ENCODE measurements at places on chromosomes 3 and 15.

DNA sequence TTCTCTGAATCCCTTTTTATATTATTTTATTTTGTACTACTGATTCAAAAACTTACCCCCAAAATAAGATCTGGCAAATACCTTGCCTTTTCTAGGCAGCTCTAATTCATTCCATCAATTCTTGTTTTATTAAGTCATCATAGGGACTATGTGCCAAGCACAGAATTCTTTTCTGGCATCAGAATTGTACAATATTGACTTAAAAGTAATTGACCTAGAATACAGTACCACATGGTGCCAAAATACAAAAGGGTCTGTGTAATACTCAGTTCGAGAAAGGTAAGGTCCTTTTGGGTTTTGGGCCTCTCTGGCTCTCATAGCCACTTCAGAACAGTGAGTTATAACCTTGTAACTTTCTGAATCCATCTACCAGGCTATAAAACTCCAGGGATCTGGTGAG, 46.2 kb downstream of the KBTBD8 start:
- DNase-seq = no peak

GRCh38 chr15:86076468-86076867, 3.2 kb upstream of the AGBL1 start:
- DNase-seq = no peak

DNA sequence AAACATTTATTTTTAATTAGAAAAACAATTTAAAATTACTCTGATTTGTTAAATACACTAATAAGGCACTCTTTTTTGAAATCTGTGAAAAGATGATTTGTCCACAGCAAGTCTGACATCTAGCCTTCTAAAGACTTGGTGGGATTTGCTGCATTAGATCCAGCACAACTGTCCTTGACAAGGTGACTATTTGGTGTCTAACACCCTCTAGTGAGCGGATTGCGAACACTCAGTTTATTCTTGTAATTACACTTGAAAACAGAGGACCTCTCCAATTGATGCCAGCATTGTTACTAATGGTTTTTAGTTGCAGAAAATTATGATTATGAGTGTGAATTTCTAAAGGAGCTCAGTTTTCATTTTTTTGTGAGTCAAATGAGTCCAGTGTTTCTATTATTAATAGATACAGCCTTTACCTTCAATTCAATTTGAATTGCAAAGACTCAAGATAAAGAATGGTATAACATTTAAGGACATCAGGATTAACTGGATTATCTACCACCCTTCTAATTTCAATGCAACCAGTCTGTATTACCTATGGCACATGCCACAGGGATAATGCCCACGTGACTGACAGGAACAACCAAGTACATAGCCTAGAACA, 29.7 kb upstream of the STRIT1 start:
- peak; percentile 61 for DNase-seq

DNA sequence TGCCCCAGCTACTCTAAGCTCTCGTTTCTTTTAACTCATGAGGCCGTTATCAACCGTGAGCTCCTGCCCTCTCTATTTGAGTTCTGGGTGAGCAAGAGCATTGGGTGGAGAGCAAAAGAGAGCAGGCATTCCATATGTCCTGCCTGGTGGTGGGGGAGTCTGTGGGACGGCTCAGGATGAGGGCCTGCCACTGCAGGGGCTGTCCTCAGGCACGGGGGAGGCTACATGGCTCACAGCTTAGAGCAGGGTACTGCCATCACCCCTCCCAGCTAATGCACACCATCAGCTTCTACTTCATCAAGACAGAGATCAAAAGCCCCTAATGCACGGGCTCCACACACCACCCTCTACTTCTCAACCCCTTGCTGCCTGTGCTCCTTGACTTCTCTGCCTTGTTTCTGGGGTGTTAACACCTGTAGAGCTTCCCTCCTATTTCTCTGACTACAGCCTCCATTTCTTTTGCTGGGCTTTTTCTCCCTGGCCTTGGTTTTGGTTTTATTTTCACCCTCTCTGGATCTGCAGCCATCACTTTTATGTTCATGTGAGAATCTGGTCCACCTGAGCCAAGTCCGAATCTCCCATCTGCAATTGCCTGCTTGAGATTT, 114.1 kb downstream of the ALDH1A2 start:
- DNase-seq = no peak

- peak; percentile 60 for DNase-seq
Measured at GRCh38 chr3:171173736-171174135, 147.2 kb upstream of the SLC2A2 start.

DNA sequence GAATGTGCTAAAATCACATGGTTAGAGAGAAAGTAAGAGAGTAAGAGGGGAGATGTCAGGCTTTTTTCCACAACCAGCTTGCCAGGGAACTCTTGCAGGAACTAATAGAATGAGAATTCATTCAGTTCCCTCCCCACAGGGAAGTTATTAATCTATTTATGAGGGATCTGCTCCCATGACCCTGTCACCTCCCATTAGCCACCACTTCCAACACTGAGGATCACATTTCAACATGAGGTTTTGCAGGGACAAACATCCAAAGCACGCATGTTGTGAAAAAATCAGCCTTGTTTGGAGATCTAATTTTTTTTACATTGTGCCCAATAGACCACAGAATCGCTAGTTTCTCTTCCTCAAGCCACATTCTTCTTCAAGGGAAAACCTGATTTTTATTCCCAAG, 904.0 kb downstream of the TBL1XR1 start:
- DNase-seq = no peak

GRCh38 chr3:52046186-52046901, 10.0 kb downstream of the DUSP7 start:
- no peak for DNase-seq

- DNase-seq = no peak
Measured at GRCh38 chr3:148309390-148310035, 388.2 kb upstream of the AGTR1 start.

- DNase-seq = no peak
Measured at GRCh38 chr15:56804279-56804678, 71.0 kb upstream of the ZNF280D start.

GRCh38 chr3:140365872-140366697, 311.8 kb upstream of the TRIM42 start:
- DNase-seq = no peak

DNA sequence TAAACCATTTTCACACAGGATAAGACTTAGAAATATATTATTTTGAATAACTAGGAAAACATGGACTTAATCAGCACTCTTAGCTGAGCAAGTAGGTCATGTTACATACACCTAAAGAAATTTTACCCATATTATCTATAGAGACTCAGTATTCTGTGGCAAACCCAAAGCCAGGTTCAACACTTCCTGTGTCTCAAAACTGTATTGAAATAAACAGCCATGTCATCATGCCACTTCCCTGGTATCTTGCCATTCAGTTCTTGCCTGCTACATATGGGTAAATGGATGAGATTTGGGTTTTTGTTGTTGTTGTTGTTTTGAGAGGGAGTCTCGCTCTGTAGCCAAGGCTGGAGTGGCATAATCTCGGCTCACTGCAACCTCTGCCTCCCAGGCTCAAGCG, 141.5 kb upstream of the PLXND1 start:
- DNase-seq = no peak

GRCh38 chr15:98714922-98715321, 66.6 kb downstream of the IGF1R start:
- no peak for DNase-seq

GRCh38 chr15:59764775-59765174, 75.7 kb upstream of the BNIP2 start:
- DNase-seq = no peak

DNA sequence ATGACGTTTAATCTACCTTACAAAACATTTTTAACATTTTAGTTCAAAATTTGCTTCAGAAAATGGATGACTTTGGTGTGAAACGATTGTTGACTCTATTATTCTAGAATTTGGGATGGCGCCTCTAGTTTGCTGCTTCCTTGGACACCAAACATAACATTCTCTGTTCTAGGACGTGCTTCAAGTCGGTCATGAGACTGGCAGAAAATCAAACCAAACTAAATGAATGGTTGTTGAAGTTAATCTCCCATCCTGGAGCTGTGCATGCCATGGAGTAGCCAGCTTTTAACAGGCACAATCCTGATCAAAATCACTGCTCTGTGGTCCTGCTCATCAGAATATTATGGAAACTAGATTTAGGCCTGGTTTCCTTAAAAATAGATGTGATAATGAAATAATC, 9.6 kb upstream of the LRRFIP2 start:
- DNase-seq = no peak

DNA sequence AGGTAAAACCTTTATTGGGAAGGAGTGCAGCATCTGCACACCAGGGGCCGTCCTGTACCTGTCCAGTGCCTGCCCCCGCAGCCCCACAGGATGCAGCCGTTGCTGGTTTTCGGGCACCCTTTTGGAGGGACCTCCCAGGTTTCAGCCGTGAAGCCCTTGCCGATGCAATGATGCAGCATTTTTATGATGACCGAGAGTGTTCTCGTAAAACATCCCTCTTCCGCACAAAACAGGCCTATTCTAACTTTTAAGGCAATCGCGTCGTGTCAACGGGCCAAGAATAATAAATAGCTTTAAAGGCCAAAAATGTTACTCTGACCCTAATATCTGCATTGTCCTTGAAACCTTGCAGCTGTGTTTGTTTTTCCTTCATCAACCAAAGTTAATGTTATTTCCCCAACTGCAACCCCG, 126.1 kb downstream of the LRRK1 start:
- DNase-seq = no peak

GRCh38 chr15:31471731-31472430, 145.2 kb downstream of the KLF13 start:
- no peak for DNase-seq

- DNase-seq = peak; percentile 7
Measured at GRCh38 chr3:42790714-42791229, 13.5 kb downstream of the HIGD1A start.

- no peak for DNase-seq
Measured at GRCh38 chr15:39628546-39629257, 47.8 kb downstream of the THBS1 start.

GRCh38 chr3:170324962-170325361, 32.6 kb upstream of the SKIL start:
- no peak for DNase-seq

GRCh38 chr3:141076797-141077571, 25.8 kb downstream of the SPSB4 start:
- peak; percentile 52 for DNase-seq

DNA sequence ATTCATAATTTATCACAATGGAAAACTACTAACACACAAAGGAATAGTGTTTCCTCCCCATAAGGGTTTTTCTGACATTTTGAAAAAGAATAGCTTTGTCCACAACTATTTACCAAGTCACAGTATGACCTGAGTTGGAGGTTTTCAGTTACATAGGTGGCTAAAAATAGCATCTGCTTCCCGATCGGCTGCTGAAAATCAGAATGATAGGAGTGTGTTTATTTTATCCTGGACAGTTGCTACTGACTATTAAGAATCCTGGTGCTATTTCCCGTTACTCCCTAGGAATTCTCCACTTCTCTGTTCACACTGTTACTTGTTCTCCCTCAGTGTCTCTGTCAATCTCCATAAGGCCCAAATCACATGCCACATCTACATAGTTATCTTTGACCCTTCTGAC, 353.9 kb upstream of the RARB start:
- no peak for DNase-seq

- DNase-seq = no peak
Measured at GRCh38 chr15:38398134-38398533, 55.8 kb upstream of the FAM98B start.

GRCh38 chr3:43485931-43486330, 135.9 kb downstream of the ANO10 start:
- DNase-seq = no peak

DNA sequence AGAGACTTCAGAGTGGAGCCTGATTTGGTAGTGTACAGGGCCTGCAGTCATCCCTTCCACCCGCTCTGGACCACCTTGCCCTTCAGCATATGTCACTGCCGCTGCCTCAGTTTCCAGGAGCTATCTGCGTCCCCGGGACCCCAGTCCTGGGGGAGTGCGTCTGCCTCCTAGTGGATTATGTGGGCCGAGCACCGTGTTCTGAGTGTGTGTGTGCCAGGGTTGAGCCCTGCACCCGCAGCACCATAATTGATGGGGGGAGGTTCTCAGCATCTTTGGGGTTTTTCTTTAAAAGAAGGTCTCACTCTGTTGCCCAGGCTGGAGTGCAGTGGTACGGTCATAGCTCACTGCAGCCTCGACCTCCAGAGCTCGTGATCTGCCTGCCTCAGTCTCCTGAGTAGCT, 33.6 kb downstream of the CD276 start:
- no peak for DNase-seq

- no peak for DNase-seq
Measured at GRCh38 chr3:72891053-72891855, 3.4 kb downstream of the GXYLT2 start.

DNA sequence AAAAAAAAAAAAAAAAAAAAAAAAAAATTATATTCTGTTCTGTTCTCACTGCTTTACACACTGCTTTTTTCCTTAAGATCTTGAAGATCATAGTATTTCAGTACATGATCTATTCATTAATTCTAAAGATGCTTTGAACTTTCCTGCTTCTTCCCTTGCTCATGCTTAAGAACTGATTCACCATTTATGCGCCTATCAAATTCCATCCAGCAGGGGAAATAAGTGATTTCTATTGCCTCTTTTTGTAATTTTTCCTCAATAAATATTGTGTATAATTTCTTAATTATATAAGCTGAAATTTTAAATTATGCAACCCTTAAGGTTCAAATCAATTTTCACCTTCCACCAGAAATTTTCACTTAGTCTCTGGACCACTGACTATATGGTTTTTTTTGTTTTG, 10.6 kb downstream of the DENND6A start:
- DNase-seq = no peak

- DNase-seq = peak; percentile 9
Measured at GRCh38 chr3:58414538-58415197, 19.0 kb downstream of the PDHB start.

- DNase-seq = no peak
Measured at GRCh38 chr3:189288348-189289235, 116.8 kb downstream of the TPRG1 start.

GRCh38 chr15:70775160-70775559, 11.8 kb upstream of the UACA start:
- no peak for DNase-seq

GRCh38 chr15:75749820-75750219, 37.2 kb upstream of the CSPG4 start:
- DNase-seq = no peak

DNA sequence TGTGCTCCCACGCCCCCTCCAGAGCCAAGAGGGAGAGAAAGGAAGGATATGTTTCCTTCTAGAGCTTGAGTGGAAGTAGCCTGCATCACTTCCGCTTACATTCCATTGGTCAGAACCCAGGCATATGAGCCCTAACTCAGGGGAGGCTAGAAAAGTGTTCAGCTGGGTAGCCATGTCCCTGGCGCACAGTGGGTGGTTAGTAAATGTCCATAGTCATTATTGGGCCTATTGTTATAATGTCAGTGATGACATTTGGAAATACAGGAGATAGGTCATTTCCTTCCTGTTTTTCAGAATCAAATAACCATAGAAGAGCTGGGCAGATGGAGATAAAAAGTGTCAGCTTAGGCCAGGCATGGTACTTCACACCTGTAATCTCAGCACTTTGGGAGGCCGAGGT, 27.3 kb downstream of the CD276 start:
- no peak for DNase-seq

- no peak for DNase-seq
Measured at GRCh38 chr3:42805141-42805821, 991 bp upstream of the HIGD1A start.

GRCh38 chr3:145869958-145870357, 291.0 kb downstream of the PLOD2 start:
- DNase-seq = no peak
